HTR-8/SVneo (cell line): ENCODE measurements at places on chromosomes 4 and X.

- DNase-seq, result no peak
Observed at GRCh38 chrX:70087857-70088630, 25.8 kb downstream of the OTUD6A start.

DNA sequence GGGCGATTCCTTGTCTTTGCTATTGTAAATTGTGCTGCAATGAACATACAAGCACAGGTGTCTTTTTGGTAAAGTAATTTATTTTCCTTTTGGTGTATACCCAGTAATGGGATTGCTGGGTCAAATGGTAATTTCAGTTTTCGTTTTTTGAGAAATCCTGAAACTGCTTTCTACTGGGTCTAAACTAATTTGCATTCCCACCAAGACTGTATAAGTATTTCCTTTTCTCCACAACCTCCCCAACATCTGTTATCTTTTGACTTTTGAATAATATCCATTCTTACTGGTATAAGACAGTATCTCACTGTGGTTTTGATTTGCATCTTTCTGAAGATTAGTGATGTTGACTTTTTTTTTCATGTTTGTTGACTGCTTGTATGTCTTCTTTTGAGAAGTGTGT, 2506.0 kb downstream of the PCDH7 start:
- no peak for DNase-seq

- DNase-seq, result no peak
Observed at GRCh38 chr4:37958932-37959331, 1.3 kb upstream of the PTTG2 start.

DNA sequence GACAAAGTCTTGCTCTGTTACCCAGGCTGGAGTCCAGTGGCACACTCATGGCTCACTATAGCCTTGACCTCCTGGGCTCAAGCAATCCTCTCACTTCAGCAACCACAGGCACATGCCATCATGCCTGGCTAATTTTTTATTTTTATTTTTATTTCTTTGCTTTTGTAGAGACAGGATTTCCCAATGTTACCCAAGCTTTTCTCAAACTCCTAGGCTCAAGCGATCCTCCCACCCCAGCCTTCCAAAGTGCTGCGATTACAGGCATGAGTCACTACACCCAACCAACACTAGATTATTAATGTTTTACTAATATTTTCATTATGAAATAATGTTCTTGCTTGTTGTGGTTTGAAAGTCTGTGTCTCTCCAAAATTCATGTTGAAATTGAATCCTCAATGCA, 5.2 kb upstream of the ACTRT1 start:
- no peak for DNase-seq

DNA sequence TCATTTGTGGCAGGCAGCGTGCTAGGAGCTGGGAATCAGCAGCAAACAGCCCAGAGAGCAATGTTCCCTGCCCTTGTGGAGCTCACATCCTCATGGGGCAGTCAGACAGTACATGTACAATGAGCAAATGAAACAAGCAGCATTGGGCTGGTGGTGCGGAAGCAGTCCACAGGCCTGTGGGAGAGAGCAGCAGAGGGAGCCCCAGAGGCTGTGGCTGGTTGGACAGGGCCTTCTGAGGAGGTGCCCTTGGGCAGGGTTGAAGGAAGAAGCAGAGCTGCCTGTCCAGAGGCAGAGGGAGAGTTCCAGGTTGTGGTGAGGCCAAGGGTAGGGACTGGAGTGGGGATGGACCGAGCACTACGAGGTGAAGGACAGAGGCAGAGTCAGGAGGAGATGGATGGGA, 22.5 kb downstream of the MMGT1 start:
- DNase-seq, result no peak

GRCh38 chrX:63746278-63746677, 38.7 kb downstream of the ARHGEF9 start:
- no peak for DNase-seq

- no peak for DNase-seq
Observed at GRCh38 chr4:41934514-41934900, 722 bp upstream of the TMEM33 start.

DNA sequence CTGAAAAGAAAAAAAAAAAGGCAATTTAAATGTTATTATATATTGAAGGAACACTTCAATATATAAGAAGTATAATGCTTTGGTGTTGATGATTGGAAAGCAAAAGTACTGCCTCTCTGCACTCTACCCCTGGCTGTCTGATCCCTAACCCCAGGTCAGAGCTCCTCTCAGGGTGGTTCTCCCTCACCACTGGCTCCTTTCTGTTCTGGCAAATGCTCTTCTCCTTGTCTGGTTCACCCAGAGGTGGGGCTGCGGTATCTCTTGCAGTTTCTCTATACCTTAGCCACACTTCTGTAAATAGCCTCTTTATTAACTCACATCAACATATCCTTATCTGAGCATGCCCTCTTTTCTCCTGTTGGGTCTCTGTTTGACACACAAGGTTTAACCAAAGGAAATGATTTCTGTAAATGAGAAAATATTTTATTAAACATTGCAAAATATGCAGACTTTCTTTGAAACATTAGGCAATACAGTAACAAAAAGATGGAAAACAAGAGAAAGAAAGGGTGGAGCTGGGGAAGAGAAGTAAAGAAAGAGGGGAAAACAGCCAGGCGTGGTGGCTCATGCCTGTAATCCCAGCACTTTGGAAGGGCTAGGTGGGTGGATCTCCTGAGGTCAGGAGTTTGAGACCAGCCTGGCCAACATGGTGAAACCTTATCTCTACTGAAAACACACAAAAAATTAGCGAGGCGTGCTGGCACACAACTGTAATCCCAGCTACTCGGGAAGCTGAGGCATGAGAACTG, 45.7 kb downstream of the ING2 start:
- no peak for DNase-seq

DNA sequence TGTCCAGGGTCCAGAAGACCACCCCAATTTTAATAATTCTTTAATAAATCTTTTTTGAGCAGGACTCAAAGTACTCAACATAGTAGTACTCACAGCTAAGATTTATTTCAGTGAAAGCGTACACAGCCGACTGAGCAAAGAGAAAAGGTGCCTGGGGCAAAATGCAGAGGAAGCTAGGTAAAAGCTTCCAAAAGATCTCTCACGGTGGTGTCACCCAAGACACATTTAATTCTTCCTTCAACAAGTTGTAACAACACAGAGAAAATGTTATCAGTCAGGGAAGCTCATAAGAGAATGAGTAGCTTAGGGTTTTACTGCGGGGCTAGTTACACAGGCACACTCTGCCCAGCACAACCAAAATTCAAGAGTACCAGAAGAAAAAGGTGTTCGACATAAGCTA, 201.1 kb downstream of the OPHN1 start:
- no peak for DNase-seq

- no peak for DNase-seq
Observed at GRCh38 chr4:22906045-22906444, 213.3 kb downstream of the GBA3 start.

- no peak for DNase-seq
Observed at GRCh38 chr4:75308049-75308448, 206.2 kb downstream of the RCHY1 start.

- no peak for DNase-seq
Observed at GRCh38 chrX:108736509-108737479, at the start of gene IRS4. IRS4 (minus strand) TSS chrX:108736563.

GRCh38 chr4:163662768-163663167, 168.3 kb downstream of the TMA16 start:
- no peak for DNase-seq

DNA sequence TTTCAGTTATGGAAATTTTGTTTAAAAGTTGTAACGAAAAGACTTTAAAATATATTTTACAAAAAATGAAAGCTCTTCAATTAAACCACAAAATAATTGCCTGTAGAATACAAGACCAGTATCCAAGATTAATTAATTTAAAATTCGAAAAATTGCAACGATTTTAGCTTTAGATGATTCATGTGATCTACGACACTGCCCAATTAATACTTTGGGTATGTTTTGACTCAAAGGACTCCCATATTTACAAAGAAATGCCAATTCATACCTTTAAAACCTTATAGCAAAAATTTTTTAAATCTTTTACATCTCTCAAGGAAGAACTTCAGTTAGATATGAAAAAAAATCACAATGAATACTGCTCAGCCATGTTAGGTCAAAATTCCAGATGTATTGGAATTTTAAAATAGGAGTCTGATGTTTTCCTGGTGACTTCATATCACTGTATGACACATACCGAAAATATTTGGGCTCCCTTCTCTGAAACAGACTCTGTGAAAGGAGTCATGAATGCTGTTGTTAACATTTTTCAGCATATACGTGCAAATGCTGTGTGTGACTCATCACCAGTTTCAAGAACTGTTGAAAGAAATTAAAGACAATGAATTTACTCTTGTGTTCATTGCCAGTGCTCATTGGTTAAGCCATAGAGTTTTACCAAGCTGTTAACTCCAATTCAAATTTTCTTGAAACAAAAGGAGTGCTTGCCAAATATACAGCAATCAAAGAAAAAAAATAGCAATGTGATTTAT, 13.8 kb upstream of the SMS start:
- peak; percentile 90 for DNase-seq

DNA sequence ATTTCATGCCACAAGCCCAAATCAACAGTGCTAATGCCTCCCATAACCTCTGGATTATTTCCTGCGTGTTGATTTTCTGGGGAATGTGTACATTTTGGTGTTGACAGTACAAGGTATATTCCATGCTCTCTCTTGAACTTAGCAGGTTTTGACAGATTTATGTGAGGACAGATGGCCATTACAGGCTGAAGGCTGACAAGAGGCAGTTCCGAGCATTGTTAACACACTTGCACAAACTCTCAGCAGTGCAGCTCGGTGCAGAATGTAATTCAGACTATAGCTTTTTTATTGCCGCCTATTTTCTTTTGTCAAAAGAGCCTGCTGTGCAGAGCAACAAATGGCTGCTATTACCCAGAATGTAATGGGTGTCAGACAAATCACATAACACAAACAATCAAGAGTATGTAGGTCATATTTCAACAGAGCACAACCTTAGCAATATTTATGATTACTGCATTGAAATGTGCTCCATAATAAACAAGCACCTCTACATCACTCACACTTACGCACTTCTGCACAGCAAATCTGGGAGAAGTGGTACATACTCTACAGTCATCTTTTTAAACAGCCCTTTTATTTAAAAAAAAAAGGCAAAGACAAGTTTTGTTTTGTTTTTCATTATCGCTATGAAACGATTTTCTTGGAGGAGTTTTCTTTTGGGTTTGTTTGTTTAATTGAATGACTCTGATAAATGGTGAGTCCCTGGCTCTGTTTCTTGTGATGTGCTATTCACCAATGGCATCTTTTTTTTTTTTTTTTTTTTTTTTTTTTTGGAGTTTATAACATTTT, 71.6 kb downstream of the PPARGC1A start:
- DNase-seq, result no peak

DNA sequence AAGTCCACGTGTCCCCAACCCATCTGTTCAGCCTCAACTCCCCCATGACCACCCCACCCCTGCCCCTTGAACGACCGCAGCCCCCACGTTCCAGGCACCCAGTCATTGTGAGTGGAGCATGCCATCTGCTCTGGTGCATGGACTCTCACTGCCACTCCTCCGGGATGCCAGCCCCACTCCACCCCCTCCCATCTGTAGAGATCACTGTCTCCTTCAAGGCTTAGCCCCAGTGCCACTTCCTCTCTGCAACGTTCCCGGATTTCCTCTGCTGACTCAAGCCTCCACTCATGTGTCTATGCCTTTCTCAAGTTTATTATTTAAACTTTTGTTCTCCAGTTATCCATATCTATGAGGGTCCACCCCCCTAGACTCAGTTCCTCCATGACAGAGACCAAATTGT, 54.0 kb downstream of the MAML3 start:
- no peak for DNase-seq
